Nephron progenitor cell (in vitro differentiated cells): ENCODE measurements at places on chromosomes 1 and 21.

DNA sequence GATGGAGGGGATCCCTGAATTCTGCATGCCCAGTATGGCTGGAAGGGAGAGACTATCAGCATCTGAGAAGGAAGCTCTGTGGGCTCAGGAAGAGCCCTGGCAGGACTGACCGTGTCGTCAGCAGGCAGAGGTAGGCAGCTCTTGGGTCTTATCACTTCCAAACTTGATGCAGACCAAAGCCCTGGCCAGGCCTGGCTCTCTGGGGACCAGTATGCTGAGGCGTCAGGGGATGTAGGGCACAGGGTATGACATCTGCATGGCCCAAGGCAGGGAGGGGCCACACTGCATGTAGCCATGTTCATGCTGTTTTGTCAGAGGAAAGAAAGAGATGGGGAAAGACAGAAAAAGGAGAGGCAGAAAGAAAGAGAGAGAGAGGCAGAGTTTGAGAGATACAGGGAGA lies 6.3 kb downstream of the FGR start:
- no peak for DNase-seq

DNA sequence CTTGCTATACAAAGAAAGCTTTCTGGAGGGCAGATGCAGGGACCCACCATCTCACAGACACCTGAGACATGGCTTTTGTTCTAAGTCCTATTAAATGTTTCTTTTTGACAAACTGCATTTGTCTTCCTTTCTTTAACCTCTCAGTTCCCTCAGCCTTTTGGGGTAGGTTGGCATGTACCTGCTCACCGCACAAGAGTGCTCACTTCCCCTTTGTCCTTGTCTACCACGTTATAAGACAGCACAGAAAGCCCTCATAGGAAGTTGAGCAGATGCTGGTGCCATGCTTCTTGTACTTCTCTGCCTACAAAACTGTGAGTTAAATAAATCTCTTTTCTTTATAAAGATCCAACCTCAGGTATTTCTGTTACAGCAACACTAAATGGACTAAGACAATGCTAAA lies 31.9 kb upstream of the RGS21 start:
- DNase-seq = no peak

- no peak for DNase-seq
Observed at GRCh38 chr21:32917362-32918135, 108.2 kb upstream of the OLIG2 start.

DNA sequence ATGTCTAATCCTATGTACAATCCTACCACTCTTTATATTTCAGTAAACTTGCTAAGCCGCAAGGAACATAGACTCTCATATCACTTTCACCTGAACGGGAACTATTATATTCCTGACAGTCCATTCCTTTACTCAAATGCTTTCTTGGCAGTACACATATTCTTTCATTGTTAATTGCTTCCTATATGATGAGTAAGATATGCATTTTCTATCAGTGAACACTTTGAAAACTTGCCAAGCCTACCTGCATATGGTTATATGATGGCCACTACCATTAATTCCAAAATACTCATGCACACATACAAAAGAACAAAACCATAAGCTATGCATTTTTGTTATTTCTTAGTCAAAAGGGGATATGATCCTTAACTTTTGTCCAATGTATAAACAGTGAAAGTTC lies 341.5 kb downstream of the VAV3 start:
- no peak for DNase-seq

DNA sequence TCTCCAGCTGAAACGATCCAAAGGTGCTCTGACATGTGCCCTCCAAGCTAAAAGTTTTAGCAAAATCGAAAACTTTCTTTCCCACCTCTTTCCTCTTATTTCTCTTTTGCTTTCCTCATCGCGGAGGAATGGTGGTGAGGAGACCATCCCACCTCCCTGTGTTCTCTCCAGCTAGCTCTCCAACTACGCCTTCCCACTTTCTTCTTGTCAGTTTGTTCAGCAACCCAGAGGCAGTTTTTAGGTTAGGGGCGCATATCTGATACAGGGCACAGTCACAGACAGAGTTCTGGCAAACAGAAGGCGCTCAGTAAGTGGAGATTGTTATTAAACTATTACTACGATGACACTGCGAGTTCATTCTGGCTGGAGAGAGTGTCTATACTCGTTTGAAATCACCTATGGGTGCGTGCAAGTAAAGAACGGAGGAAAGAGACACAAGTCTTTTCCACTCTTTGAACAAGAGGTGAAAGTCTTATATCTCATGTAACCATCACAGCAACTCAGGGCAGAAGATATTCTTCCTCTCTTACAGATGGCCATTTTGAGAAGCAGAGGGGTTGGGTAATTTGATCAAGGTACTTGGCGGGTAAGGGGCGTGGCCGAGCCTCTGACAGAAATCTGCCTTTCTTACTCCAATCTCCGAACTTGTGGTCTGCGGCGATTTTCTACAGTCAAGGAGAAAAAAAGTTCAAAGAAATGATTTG lies 13.9 kb downstream of the HLX start:
- DNase-seq = no peak

DNA sequence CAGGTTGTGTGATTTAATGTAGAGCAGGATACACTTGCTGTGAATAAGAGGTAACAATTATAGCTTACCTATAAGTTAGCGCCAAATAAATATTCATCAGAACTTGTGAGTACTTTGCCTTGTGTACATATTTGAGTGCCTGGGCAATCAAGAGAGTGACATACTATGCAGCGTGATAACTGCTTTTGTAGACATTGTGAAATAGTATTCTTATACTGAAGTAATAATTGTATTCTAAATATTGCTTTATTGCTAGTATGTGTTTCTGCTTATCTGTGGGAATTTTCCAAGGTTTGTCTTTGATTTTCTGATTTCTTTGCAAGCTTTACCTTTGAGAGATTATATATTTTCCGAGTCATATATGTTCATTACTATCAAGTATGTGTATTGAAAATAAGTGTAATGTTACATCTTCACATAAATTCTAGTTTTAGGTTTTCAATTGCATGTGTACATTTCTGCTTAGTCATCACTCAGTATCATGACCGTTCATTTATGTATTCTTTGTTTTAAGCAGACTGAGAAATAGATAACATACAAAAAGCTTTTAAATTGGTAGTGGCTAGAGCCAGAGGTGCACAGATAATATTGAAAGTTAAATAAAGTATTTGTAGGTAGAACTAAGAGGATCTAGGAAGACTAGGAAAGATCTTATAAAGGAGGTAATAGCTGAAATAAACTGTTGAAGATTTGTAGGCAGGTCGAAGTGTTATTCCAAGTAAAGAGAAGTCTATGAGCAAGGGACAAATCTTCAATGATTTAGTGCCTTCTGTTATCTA lies 19.5 kb downstream of the USP25 start:
- DNase-seq = no peak

- no peak for DNase-seq
Observed at GRCh38 chr1:87208931-87209330, 119.7 kb upstream of the LMO4 start.
